Mucosa of gallbladder (tissue), 1 donor: ENCODE measurements at places on chromosomes 5 and 9. TPM values are rescaled to one million over a fixed set of nuclear protein-coding genes. Genes with fewer than 3 reads are reported as not detected.

- no peak for DNase-seq
These were observed 107.6 kb upstream of the COL5A1 start for GRCh38 chr9:134533850-134534588.

The PCA3 gene
- total RNA-seq = not detected

GRCh38 chr5:172407241-172407691 lies 47.1 kb downstream of the SH3PXD2B start:
- DNase-seq = no peak

The EGFLAM gene
- total RNA-seq = 4.3 TPM

The ORM1 gene
- 12.7 TPM for total RNA-seq

DNA sequence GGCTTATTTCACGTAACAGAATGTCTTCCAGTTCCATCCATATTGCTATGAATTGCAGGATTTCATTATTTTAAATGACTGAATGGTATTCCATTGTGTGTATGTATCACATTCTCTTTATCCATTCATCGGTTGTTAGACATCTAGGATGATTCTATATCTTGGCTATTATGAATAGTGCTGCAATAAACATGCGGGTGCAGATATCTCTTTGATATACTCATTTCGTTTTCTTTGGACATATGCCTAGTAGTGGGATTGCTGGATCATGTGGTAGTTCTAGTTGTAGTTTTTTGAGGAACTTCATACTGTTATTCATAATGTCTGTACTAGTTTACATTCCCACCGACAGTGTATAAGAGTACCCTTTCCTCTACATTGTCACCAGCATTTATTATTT lies 460.5 kb downstream of the MAN2A1 start:
- no peak for DNase-seq

- DNase-seq = peak; percentile 56
These were observed 1.7 kb downstream of the FREM1 start for GRCh38 chr9:14908295-14909180.

GRCh38 chr5:150339165-150339564 lies 18.3 kb upstream of the TCOF1 start:
- no peak for DNase-seq

- no peak for DNase-seq
These were observed 39.1 kb upstream of the RASGRF2 start for GRCh38 chr5:80921026-80921425.

The PCDHGA3 gene
- 4.0 TPM for total RNA-seq

The PAEP gene
- not detected for total RNA-seq

- DNase-seq = peak; percentile 87
These were observed 111.9 kb downstream of the ROR2 start for GRCh38 chr9:91837981-91838731.

DNA sequence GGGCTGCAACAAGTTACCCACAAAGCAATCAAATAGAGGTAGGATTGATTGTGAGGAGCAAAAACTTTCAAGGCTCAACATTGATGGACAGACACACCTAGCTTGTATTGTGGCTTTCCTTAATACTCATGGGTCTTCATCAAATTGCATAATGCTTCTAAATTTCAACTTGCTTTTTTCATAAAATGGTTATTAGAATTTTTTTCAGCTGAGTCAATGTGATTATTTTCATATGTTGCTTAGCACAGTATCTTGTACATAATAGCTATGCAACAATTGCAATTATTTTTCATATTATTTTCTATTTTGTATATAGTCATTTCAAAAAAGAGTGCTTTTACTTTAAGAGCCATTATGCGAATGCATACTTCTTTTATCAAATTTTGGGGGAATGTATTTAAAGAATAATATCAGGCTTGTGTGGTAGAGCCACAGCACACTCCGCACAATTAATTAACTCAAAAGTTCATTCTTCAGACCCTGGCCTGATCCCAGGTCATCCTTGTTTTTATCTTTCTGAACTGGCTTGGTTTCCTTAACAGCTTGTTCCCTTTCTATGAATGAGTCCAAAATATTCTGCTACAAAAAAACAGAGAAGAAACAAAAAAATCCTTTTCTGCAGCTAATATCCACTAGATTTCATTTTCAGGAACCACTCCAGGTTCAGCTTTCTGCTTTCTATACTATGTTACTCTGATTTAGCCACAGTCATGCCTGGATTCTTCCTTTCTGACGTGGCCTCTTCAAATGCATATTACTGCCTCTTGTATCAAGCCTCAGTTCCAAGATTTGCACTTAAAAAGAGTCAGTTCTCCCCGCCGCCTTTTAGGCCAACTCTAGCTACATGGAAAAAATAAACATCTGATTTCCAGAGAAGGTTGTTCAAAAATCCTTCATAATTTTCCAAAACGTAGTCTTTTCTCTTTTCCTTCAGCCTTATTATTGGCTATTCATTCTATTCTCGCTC lies 45.3 kb upstream of the CDH9 start:
- DNase-seq = no peak

DNA sequence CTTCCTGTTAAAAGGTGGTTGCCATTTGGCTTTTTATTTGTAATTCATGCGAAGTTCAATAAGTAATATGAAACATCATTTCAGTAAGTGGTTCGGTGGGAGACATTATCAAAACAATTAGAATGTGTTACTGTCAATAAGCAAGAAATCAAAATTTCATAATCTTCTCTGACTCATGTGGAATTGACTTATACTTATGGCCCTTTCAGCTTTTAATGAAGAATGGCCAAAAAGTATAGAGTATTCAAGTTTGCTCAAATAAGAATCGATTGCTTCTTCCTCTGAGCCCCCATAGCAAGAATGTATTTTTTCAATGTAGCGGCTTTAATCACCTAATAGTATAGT lies 174.5 kb downstream of the AOPEP start:
- no peak for DNase-seq

GRCh38 chr5:179879003-179879689 lies 20.5 kb upstream of the MRNIP start:
- DNase-seq = no peak

DNA sequence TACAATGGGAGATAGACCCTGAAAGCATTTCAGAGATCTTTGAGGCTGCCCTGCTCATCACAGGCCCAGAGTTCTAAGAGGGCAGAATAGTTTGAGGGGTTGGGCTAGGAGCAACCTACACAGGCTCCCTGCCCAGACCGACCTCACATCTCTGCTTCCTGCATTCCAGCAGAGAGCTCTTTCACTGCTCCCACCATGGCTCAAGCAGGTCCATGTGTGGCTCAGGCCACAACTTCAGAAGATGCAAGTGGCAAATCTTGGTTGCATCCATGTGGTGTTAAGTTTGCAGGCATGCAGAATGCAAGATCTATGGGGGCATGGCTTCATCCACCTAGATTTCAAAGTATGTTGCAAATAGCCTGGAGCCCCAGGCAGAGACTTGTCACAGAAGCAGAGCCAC lies 39.0 kb downstream of the GDA start:
- no peak for DNase-seq

- DNase-seq = no peak
These were observed 147.3 kb downstream of the ARSB start for GRCh38 chr5:78837836-78838235.

DNA sequence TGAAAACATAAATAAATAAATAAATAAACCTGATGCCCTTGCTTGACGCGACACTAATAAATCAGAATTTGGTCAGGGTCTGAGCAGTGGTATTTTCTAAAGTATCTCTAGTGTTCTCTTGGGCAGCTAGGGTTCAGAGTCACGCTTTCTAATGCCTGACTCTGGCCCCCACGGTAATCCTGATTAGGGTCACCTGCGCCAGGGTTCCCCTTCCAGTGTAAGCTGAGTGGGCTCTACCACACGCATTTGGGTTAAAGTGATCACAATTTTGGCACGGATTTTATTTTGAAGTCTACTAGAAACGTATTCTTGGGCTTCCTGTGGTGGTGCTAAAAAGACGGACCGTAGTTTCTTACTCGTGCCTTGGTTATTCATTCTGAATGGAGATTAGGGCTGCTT lies 651 bp downstream of the TTC1 start:
- DNase-seq = no peak

The CBY3 gene
- total RNA-seq = not detected

GRCh38 chr9:37417252-37417803 lies 5.2 kb upstream of the GRHPR start:
- no peak for DNase-seq

The LEAP2 gene
- total RNA-seq = 42.4 TPM

The EDIL3 gene
- 60.1 TPM for total RNA-seq

The ENC1 gene
- total RNA-seq = 36.0 TPM

DNA sequence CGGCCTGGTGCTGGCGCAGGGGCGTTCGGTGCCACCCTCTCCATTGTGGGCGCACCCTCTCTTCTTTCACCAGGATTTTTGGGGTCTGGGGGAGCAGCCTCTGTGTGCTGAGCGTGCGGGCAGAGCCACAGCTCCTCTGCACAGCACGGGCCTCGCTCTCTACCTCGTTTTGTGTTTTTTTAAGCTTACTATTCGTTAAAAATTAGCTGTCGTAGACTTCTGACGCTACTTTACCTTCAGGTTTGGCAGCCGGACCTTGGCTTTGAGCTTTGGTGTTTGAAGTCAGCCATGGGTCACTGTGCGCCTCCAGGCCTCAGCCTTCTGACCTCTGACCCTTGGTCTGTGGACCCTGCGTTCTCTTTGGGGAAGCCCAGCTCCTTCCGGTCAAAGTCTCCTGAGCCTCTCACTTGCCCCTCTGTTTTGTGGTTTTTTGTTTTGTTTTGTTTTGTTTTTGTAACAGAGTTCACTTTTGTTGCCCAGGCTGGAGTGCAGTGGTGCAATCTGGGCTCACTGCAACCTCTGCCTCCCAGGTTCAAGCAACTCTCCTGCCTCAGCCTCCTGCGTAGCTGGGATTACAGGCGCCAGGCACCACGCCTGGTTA lies 88.2 kb upstream of the CACNA1B start:
- no peak for DNase-seq

DNA sequence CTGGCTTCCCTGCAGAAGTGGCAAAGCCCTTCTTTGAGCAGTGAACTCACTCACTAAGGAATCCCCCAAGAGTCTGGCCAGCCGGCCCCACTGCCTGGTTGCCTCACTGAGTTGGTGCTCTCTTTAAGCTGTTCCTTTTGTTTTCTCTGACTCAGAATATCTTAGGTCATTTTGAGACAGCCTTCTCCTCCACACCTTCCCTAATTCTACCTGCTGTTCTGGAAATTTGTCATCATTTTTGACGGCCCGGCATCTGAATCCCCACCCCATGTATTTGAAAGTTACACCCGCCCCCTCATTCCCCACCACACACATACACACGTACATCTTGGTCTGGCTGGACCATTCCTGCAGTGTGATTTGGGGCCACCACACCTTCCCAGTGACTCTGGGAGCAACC lies 41.8 kb downstream of the FGF1 start:
- no peak for DNase-seq

The OTULINL gene
- 9.9 TPM for total RNA-seq

The SVEP1 gene
- 13.1 TPM for total RNA-seq

DNA sequence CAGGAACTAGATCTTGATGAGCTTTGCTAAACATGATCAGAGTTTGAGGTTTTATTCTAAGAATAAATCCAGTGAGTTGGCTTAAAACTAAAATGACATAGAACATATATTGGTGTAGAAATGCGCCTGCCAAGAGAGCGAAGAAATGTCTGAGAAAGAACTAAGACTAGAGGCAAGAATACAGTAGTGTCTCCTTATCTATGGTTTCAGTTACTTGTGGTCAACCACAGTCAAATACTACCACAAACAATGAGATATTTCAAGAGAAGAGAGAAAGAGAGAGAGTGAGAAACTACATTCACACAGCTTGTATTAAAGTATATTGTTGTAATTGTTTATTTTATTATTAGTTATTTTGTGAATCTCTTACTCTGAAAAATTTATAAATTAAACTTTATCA lies 254.4 kb upstream of the CDH10 start:
- no peak for DNase-seq

- DNase-seq = peak; percentile 31
These were observed 1.0 kb downstream of the SET start for GRCh38 chr9:128689820-128690683.

DNA sequence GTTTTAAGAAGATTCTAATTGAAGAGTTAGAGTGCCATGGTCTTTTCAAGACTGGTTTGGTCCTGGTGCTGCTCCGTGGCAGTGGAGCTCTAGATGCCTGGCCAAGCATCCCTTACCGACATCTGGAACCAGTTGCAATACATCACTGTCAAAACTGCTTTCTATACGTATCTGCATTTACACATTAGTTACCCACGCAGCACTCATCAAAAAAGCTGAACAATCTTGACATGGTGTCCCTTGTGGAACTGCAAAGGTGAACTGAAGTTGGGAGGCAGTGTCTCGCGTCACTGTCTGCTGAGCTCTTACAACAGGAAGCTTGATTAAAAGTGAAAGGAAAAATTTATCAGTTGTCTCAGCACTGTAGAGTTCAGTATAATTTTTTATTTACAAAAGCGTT lies 82.6 kb downstream of the PBX3 start:
- peak; percentile 20 for DNase-seq
